Activated T-helper 2 cell treated with anti-CD3 and anti-CD28 coated beads, Interferon-gamma antibody, Interleukin-2, Interleukin-4, amounts not matched to agents 10 μg/mL and 5 μg/mL and 100 μg/mL, durations not matched to agents 14 hours and 24 hours and 36 hours (primary cell): ENCODE measurements at places on chromosomes 3 and 15. TPM values are rescaled to one million over a fixed set of nuclear protein-coding genes. Genes with fewer than 3 reads are reported as not detected.

- DNase-seq = no peak
Measured at GRCh38 chr3:4749567-4750002, 229.7 kb upstream of the BHLHE40 start.

DNA sequence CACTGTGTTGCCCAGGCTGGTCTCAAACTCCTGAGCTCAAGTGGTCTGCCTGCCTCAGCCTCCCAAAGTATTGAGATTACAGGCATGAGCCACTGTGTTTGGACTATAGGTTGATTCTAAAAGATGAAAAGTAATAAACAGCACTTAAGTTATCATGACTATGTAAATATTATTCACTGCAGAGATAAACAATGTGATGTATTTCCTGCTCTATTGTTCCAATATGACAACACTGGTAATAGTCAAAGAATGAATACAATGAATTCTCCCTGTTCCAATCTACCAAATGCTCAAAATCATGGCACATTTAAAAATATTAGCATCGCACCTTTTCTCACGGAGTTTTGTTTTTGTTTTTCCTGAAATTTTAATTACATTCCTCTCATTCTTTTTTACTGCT is 36.8 kb upstream of the TBL1XR1 start:
- DNase-seq = no peak

GRCh38 chr3:182438398-182438797 is 354.9 kb upstream of the ATP11B start:
- DNase-seq = no peak

DNA sequence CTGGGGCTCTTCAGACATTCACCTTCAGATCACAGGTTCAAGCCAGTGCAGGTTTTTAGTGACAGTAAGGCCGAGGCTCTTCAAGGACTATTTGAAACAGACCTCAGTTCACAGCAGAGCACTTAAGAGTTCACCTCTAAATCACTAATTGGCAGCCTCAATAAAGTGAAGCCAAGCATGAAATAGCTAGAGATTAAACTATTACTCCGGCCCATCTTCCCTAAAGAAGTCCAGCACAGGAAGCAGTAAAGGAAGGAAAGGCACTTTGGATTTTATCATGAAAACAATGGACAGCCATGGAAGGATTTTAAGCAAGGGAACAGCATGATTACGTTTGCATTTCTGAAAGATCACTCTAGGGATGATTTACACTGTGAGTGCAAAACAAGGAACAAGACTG is 27.6 kb upstream of the ARL6 start:
- DNase-seq = no peak

DNA sequence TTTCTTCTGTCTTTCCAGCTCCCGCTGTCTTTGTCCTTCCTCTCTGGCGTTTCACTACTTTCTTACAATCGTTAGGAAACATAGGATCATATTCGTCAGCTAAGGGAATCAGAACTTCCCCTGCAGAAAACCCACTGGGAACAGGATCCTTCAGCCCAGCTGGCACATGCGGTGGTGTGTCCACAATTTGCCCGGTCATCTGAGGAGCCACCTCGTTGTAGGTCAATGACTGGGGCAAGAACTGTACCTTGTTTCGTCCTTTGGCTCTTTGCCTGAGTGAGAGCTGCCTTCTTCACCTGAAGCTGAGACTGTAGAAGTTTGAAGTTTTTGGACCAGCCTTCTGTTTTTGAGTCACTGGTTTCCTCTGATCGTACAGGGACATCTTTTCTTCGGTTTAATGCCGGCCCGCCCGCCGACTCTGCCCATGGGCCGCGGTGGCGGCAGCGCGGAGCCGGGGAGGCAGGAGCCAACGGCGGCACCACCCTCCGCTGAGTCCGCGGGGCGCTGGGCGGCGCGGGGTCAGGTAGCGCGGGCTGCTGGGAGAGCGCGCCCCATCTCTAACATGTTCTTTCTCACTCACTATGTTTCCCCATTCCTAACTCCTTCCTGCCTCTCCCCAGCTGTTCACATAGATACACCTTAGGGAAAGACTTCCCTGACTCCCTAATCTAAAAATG is 214.1 kb upstream of the NANOGP8 start:
- no peak for DNase-seq

DNA sequence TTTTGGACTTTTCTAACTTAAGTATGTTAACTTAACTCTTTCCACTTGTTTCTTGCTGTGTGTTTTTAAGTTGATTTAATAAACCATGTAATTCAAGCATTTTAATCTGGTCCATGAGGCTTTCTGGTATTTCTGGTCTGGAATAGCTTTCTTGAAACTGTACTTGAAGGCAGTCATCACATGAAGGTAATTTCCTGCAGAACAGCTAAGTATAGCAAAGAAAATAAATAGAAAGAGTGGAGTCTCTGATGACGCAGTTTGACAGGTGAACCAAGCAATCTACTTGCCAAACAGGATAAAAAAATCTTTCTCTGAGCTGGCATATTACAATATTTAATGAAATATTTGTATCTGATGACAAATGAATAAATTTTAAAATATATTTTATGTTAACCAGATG is 74.9 kb downstream of the BTLA start:
- DNase-seq = no peak

DNA sequence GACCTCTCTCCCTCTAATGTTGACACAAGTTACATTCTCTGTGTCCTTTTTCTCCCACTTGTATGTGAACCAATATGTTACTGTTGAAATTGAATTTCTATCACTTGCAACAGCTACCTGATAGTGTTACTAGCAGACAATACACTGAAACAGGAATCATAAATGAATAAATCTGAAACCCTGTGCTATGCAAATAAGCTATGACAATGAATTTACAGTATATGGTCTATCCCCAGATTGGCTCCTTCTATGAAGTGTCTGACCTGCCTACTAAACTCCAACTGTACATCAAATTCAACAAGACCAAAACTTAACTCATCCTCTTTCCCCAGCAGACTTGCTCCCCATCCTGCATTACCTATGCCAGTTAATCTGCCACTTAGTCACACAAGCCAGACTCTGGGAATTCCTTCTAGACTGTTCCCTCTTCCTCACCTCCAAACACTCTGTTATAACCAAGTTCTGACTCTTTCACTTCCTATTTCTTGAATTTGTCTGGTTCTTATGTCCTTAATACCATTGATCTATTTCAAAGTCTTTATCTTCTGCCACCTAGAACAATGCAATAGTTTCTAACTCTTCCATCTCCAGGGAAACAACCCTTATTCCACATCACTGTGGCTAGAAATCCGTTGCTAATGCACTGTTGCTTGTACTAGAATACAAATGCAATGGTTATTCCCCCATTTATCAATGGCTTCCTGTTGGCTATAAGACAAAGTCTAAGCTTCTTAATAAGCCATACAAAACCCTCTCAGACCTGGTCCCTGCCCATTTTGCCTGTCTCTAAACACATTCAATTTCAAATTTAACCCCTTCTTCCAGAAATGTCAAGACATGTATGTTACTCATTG is 13.4 kb upstream of the ZNF639 start:
- DNase-seq = no peak

- DNase-seq = no peak
Measured at GRCh38 chr15:59879506-59880265, 124.4 kb upstream of the FOXB1 start.

GNAT1 gene
- total RNA-seq = not detected in 2 replicates

GRCh38 chr15:100663086-100663914 is 60.9 kb downstream of the ASB7 start:
- DNase-seq = no peak

GRCh38 chr3:183578179-183578578 is 22.7 kb upstream of the KLHL6 start:
- DNase-seq = no peak

GRCh38 chr3:25556447-25556846 is 108.3 kb downstream of the TOP2B start:
- no peak for DNase-seq

- DNase-seq = no peak
Measured at GRCh38 chr3:28268989-28269388, 27.6 kb downstream of the CMC1 start.

SLC22A14 gene
- not detected in 2 replicates for total RNA-seq

TNIK gene
- total RNA-seq = 39.9 and 44.0 TPM in 2 replicates

DNA sequence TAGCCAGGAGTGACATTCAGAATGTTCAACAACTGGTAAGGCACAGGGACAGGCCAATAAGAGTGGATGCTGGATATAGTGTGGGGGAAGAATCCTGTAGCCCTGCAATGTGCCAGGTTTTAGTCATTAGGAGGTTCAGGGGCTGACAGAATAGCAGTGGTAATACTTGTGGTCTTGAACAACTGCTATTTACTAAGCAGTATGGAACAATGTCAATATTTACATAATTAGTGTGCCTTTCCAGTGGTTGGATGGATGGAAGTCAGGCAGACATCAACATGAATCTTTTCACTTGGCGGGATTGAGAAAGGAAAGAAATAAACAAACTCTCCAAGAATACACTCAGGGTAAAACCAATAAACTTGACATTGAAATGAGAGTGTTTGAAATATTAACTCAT is 55.1 kb downstream of the OTOL1 start:
- no peak for DNase-seq

- no peak for DNase-seq
Measured at GRCh38 chr3:50374363-50375257, 15.3 kb upstream of the TMEM115 start.

DNA sequence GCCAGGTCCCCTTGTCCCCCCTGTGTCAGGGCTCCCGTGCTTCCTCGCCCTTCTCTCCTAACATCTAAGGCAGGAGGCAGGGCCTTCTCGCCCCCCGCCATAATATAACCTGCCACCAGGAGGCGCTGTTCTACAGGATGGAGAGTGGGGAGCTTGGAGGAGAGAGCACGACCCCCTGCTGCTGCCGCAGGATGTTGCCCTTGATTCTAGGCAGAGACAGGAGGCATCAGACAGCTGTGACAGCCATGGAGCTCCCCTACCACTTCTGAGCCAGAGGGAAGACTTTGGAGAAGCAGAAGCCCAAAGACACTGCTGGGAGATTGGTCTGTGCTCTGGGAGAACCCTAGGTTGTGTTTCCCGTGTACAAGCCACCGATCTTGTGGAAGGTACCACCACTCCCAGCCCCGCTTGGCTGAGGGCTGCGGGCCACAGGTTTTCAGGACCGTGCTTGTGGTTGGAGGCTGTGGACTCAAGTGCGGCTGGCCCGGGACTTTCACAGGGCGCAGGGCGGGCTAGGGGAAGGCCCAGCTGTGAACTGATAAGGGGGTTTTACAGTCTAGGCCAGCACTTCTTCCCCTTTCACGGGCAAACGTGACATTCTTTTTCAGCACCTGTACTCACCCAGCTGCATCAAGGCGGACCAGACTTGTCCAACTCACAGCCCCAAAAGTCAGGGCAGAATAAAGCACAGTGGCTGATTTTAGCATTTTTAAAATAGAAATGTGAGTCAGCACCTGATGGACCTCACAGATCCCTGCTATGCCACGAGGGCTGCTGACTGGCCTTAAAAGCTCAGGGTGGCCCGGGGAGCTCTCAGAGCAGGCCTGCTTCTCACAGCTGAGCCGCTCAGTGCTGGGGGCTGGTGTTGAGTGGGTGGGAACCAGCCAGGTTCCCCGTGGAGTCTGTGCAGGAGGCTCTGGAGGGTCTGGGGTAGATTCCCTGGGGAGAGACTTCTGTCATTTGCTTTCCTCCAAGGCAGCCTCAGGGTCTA is 2.6 kb upstream of the TIGIT start:
- DNase-seq = peak; percentile 69
